ENCODE measurements at places on chromosomes 3 and 15.

DNA sequence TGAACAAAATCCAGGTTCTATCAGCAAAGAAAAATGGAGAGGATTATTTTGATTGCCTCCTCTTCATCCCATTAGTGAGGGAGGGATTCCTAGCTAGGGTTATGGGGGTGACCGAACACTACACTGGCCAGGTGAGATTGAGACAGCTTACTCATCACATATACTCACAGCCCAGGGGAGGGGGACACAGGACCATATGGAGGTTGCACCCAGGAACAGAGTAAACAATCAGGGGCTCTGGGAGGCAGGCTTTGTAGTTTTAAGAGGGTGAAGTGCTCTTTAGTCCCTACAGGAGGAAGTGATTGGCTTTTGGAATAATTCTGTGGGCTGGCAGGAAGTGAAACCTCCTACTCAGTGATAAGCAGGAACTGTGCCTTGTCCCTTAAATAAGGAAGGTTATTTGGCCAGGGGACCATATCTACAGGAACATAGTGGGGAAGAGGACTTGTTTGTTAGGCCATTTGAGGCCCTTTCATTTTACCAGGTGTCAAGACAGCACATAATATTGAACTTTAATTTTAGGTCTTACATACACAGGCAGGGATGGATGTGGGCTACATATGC is 17.5 kb upstream of the KCTD6 start:
- DNase-seq = no peak

GRCh38 chr3:70090322-70090913 is 90.9 kb downstream of the SAMMSON start:
- DNase-seq = no peak

DNA sequence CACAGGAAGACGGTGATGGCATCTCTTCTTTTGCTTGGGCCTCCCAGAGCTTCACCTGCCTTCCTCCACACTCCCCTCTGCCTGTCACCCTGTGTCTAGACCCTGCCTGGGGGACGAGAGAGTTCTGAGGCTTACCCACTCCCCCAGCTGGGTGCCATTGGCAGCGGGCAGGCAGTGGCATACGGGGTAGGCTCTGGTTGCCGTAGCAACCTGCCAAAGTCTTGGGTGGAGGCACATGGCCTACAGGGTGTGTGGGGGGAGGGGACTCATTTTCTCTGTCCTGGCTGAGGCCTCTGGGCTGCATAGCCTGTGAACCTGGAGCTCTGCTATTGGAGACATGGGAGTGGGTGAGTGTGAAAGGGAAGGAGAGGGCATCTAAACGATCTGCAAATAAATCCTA is 4.4 kb downstream of the INSYN1 start:
- no peak for DNase-seq

DNA sequence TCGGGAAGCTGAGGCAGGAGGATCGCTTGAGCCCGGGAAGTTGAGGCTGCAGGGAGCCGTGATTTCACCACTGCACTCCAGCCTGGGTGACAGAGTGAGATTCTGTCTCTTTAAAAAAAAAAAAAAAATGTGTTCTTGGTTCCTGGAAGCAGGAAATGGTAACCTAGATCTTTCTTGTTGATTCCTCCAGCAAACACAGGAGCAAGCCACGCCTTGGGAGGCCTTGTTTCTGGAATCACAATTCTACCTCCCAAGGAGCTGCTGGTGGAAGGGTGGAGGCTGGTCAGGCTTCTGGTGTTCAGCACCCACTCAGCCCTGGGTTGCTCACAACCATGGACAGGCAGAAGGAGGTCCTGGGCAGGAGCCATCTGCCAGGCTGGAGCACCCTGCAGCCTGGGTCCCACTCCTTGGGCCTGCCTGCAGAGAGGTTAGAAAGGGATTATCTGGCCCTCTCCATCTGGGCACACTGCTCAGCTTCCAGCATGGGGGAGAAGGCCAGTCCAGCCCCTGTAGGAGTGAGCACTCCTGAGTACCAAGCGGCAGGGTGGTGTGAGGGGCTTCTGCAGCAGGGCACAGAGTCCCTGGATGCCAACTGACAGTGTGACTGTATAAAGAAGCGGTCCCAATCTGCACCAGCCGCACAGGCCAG is 65.6 kb downstream of the ABTB1 start:
- DNase-seq = no peak

DNA sequence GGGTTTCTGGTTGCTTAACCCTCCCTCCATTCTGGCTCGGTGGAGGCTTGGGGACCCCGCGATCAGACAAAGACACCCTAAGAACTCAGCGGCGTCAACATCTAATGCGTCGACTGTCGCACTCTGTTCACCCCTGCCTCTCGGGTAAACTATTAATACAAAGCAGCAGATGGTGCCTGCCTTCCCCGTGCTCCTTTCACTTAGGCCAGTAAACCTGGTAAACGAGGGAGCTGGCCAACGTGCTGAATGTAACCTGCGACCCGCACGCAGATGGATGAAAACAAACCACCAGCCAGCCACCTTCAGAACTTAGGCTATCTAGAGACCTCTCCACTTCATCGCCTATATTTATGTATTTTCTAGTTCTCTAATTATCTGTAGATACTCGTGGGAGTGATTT is 848 bp upstream of the CADPS start:
- DNase-seq = no peak

Measured in stimulated activated CD4-positive, alpha-beta T cell treated with anti-CD3 and anti-CD28 coated beads, Interleukin-12 subunit alpha, Interleukin-12 subunit beta, amount 100 ng/mL, for 4 hours (primary cell).